Activated T-cell treated with anti-CD3 and anti-CD28 coated beads, Interleukin-2, amount 50 U/mL, for 72 hours (primary cell): ENCODE measurements at places on chromosomes 6 and 20.

GRCh38 chr6:119312875-119313338, 36.7 kb downstream of the MAN1A1 start:
- DNase-seq = peak; percentile 32

DNA sequence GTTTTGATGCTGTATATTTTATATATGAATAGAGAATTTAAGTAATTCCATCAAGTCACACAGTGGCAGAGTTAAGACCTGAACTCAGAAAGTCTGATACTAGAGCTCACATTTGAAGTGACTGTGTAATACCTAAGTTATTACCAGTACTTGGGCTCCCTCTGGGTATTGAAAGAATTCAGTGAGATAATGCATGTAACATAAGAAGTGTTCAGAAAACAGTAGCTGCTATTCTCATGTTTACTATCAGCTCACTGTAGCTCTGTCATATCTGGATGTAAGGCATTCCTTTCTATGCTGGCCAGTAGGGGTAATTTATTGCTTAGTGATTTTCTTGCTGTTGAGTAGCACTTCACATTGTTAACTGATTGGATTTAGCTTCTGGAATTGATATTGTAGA, 44.6 kb downstream of the NKX2-4 start:
- no peak for DNase-seq

DNA sequence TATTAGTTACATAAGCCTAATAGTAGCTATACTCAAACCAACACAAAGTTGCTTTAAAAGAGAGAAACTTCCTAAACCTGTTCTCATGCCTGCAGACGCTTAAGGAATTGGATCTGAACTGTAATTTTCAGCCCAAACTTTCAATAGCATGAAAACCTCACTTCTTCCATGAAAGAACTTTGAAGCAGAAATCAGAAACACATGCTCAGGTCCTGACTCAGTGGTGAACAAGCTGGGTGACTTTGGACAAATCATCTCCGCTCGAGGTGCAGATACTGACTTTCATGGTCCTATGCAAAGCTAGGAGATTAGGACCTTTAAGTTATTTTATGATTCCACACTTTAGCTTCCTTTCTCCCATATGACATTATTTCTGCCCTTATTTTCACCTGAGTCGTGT, 36.5 kb downstream of the NOX3 start:
- DNase-seq = no peak

- DNase-seq = no peak
Measured at GRCh38 chr6:159103396-159104162, 58.8 kb upstream of the TAGAP start.

DNA sequence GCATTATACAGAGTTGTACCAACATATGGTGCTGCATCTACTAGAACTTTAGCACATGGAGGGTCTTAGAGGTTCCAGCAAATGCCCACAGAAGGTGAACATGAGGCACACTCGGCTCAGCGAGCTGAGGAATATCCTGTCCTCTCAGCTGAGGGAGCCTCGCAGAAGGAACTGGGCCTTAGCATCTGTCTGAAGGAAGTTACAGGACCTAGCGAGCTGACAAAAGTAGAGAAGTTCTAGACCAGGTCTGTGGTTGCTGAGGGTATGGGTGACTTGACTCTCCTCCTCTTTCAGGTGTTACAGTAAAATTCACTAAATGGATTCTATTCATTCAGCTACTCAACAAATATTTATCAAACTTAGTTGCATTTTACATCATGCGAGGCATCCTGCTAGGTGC, 157.2 kb downstream of the ZDHHC14 start:
- peak; percentile 29 for DNase-seq

GRCh38 chr6:56795466-56796195, 152.9 kb upstream of the DST start:
- no peak for DNase-seq

DNA sequence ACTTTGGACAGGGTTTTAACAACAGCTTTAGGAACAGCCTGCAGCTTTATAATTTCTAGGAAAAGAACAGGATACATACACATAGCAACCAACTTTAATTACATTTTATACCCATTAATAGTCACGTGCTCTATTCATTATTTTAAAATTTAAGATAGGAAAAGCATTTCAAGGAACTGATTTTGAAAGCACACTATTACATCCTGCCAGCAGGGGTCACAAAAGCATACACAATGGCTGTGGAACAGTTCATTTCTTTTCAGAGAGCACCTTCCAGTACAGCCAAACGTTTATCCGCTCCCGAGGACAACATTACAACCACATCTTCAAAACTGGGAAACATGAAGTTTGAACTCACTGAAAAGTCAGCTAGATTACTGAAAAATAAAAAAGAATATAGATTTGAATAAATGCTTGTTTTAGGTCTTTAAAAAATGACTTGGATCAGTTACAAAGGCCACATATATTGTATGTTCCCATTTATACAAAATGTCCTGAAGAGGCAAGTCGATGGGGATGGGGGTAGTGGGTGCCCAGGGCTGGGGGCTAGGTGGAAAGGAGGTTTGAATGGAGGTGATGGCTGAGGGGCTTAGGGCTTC, 104.6 kb upstream of the EXOC2 start:
- DNase-seq = peak; percentile 35

GRCh38 chr6:47655719-47656595, 42.4 kb upstream of the ADGRF4 start:
- no peak for DNase-seq

GRCh38 chr20:10986586-10986985, 312.8 kb upstream of the JAG1 start:
- DNase-seq = no peak

GRCh38 chr20:58691773-58692578, 624 bp upstream of the NPEPL1 start:
- DNase-seq = no peak
